ENCODE measurements at places on chromosomes 1 and 21. TPM values are rescaled to one million over a fixed set of nuclear protein-coding genes. Genes with fewer than 3 reads are reported as not detected.

PLA2G4A gene
- total RNA-seq = 3.8 TPM

DNA sequence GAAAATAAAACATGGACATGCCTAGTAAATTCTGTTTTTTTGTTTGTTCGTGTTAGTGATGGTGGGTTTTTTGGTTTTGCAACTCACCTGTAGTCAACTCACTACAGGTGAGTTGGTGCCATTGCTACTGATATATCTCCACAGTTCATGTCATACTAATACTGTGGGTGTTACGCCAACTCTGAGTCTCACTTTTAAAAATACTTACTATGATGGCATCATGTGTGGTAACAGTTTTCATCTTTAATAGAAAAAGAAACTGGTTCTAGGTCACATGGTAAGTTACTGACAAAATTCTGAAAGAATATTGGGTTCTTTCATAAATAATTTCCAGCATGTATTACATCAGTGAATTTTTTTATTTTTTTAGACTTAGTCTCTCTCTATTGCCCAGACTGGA, 38.0 kb downstream of the TSNAX start:
- peaks cover 6% of the 10 kb centered on the region for H3K36me3 ChIP-seq
- H3K4me1 ChIP-seq = no peaks in the 10 kb centered on the region
- H3K4me3 ChIP-seq = no peak overlapping the region
- no peaks in the 10 kb centered on the region for H3K27me3 ChIP-seq

GRCh38 chr1:26275580-26276431, 4.1 kb upstream of the SH3BGRL3 start:
- peak; percentile 96 for DNase-seq
- 0 out of 2 replicates have a peak overlapping the region, but pooled peaks have one; percentile 77 for H3K27ac ChIP-seq

- H3K27me3 ChIP-seq = no peaks in the 10 kb centered on the region
- H3K27ac ChIP-seq = no peak overlapping the region
- no peak for DNase-seq
- no peaks in the 10 kb centered on the region for H3K4me1 ChIP-seq
- H3K36me3 ChIP-seq = no peaks in the 10 kb centered on the region
Measured at GRCh38 chr21:26795866-26796329, 49.3 kb downstream of the ADAMTS1 start.

DNA sequence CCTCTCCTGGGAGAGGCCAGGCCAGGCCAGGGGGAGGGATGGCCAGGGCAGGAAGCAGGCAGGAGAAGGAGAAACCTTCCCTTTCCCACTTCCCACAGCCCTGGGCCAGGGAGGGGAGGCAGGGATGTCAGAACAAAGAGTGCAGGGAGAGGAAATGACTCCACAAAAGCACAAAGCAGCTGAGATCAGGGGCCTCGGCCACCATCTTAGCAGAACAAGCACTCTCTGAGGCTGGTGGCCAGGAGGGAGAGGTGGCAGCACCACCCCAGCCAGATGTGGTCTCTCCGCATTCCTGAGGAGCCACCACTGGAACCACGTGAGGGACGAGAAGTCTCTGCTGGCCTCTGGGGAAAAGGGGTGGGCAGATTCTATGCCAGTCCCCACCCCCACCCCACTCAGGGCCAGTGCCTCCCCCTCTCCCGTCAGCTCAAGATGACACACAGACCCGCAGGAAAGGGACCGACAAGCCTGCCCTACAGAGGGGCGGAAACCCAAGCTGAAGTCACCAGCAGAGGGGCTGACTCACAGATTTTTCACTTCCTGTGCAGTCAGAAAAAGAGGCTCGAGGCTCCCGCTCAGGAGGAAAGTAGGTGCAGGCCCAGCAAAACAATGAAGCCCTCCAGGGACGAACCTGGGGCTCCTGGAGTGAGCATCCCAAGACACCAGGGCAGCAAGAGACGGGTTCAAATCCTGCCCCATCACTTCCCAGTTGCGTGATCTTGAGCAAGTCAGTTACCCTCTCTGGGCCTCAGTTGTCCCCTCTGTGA, 24.1 kb upstream of the ALDH4A1 start:
- no peaks in the 10 kb centered on the region for H3K4me1 ChIP-seq
- H3K27me3 ChIP-seq = no peaks in the 10 kb centered on the region
- H3K4me3 ChIP-seq = no peak overlapping the region
- no peak for DNase-seq
- H3K36me3 ChIP-seq = no peaks in the 10 kb centered on the region

DNA sequence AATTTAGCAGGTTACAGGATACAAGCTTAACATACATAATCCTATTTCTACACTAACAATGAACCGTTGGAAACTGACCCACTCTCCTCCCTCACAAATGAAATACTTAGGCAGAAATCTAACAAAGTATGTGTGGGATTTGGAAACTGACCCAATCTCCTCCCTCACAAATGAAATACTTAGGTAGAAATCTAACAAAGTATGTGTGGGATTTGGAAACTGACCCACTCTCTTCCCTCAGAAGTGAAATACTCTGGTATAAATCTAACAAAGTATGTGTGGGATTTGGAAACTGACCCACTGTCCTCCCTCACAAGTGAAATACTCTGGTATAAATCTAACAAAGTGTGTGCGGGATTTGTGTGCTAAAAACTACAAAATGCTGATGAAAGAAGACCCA, 60.3 kb downstream of the TRAF5 start:
- H3K4me3 ChIP-seq = no peak overlapping the region
- no peaks in the 10 kb centered on the region for H3K36me3 ChIP-seq
- peaks cover 11% of the 10 kb centered on the region for H3K4me1 ChIP-seq
- DNase-seq = no peak
- H3K27me3 ChIP-seq = no peaks in the 10 kb centered on the region
- H3K27ac ChIP-seq = no peak overlapping the region
